ENCODE measurements at places on chromosomes 5 and 9.

- DNase-seq, result no peak
These were observed 280.0 kb downstream of the DENND1A start for GRCh38 chr9:123649909-123650308.

DNA sequence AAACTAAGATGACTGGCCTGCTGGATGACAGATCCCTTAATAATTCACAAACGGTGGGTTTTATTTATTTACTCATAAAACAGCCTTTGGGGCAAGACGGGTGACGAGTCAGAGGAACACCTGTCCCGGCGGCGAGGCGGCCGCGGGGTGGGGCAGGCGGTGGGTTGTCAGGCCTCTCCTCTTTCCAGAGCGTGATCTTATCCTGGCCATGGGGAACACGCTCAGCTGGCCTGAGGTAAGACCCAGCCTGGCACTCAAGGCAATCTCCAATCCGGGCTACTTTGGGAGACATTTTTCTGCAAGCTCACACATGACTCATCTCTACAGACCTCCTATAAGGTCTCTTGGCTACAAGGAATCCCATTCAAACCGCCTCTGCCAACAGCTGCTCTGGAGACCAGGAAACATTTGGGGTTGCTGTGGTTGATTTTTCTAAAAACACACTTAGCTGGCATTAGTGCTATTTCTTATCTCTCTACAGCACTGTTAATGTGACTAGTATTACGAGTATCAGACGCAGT is 6.3 kb downstream of the RAPGEF1 start:
- DNase-seq, result no peak

GRCh38 chr9:30065888-30066287 is 2318.6 kb upstream of the ACO1 start:
- no peak for DNase-seq

DNA sequence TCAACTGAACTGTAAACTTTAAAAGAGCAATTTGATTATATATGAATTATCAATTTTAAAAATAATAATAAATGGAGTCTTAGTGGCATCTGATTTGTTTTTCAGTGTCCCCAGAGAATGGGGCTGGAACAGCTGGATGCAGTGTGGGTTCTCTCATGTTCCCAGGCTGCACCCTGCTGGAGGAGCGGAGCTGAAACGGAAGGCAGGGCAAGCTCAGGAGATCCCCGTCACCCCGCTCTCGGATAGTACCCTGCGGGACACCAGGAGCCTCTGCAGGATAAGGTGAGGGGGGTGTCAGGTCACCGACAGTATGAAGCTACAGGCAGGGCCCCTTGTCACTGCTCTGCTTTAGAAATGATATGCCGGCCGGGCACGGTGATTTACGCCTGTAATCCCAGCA is 57.3 kb downstream of the S1PR3 start:
- no peak for DNase-seq

GRCh38 chr9:6716766-6717165 is 41.0 kb upstream of the KDM4C start:
- DNase-seq, result no peak

DNA sequence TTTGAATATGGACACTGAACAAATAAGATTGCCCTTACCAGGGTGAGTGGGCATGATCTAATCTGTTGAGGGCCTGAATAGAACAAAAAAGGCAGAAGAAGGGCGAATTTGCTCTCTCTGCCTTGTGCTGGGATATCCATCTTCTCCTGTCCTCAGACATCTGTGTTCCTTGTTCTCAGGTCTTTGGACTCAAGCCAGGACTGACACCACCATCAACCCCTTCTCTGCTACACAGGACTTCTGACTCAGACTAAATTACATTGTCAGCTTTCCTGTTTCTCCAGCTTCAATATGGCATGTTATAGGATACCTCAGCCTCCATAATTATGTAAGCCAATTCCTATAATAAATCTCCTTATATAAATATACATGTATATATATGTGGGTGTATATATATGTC is 40.8 kb upstream of the SLCO6A1 start:
- DNase-seq, result no peak

DNA sequence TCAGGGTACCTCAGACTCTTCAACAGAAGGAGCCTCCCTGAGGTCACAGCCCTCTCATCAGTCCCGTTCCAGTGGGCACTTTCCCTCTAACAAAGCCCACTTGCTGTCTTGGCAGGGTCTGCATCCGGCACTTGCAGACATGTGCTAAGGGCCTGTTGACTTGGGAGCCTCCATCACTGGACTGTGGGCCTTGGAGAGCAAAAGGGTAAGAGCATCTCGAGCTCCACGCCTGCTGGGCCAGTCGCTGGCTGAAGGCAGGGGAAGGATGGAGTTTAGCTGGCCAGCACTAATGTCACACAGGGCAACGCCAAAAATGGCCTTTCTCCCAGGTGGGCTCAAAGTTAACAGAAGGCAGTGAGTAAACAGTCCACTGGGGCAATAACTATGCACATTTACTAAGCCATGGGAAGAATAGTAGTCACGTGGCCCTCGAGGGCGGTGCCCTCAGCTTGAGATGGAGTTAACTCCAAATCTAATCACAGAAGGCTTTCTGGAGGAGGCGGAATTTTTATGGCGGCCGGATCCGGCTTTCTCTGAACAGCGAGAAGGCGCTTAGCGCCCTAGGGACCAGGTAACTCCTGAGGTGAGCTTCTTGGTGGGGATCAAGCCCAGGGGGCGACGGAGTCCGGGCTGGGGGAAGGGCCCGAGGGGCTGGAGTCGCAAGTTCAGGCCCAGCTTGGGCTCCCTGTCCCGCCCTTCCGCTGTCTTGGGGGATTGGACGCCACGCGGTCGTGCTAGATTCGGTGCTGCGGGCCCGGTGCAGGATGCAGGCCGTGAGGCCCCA is 2.0 kb upstream of the NSD1 start:
- no peak for DNase-seq

DNA sequence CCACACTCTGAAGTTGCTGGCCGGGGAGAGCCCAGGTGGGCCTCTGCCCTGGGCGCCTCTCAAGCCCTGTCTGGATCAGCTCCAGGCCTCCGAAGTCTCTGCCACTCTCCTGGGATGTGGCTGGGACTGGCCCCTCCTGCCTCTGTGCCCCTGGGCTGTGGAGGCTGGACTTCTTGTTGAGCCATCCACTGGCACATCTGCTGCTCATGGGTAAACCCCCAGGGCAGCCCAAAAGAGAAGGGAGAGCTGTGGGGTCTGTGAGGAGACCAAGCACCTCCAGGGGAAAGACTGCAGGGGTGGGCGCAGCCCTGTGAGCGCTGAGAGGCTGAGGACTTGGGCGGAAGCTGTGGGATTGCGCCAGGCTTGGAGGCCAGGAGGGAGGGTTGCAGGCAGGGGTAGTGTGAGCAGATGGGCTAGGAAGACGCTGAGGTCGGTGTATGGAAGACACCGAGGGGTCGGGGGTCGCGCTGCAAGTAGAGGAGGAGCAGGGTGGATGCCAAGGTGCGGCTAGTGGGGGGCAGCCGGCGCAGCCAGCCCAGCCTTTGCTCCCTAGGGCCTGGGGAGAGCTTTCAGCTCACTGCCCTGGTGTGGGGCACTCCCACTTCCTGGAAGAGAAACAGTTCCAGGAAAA is 118.1 kb downstream of the WNK2 start:
- DNase-seq, result no peak

GRCh38 chr5:123814801-123815470 is 303.0 kb downstream of the CSNK1G3 start:
- no peak for DNase-seq

- no peak for DNase-seq
These were observed 12.3 kb upstream of the SKP1 start for GRCh38 chr5:134189031-134189430.

GRCh38 chr9:10230512-10230911 is 382.3 kb downstream of the PTPRD start:
- DNase-seq, result no peak

- DNase-seq, result no peak
These were observed 4.6 kb downstream of the ZNF367 start for GRCh38 chr9:96413302-96414221.

DNA sequence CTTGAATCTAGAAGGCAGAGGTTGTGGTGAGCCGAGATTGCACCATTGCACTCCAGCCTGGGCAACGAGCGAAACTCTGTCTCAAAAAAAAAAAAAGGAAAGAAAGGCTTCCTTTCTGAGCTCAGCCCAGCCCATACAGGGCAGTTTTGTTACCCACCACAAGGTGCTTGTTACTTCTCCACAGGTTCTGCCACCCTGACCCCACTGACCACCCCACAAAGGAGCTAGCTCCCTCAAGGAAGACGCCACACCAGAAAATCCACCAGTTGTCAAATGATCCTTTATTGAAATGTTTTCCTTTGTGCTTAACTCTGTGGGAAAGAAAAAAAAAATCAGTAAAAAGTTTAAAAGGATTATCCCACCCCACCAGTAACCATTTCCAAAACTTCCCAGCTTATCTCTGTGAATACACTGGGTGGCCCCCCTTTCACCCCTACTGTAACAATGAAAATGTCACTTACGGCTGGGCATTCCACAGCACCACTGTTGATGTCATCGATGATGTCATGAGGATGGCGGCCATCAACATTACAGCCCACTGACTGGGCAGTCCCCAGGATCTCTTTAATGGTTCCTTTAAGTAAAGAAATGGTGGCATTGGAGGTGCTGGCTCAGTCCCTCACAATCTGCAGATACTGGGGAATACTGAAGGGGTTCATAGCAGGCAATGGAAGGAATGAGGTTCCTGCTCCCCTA is 3.6 kb downstream of the RPL12 start:
- DNase-seq, result no peak

DNA sequence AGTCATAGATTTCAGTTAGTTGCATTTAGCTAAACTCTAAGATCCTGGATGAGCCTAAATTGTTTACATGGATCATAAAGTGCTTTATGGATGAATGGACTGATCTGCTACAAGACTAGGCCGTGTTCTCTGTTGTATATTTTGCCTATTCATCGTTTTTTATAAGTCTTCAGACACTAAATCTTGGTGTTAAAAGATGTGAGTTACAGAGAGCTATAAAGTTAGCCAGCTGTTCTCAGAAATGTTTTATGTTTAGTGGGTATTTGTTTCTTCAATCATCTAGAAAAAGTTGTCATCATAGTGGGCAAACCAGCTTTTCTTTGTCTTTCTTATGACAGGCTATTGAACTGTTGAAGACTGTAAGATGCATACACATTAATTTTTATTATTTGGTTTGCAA is 585.8 kb upstream of the SEMA6A start:
- DNase-seq, result no peak

GRCh38 chr5:57889558-57889957 is 406.9 kb upstream of the ACTBL2 start:
- DNase-seq, result no peak

- DNase-seq, result no peak
These were observed 16.9 kb upstream of the ZNF366 start for GRCh38 chr5:72523960-72524582.

DNA sequence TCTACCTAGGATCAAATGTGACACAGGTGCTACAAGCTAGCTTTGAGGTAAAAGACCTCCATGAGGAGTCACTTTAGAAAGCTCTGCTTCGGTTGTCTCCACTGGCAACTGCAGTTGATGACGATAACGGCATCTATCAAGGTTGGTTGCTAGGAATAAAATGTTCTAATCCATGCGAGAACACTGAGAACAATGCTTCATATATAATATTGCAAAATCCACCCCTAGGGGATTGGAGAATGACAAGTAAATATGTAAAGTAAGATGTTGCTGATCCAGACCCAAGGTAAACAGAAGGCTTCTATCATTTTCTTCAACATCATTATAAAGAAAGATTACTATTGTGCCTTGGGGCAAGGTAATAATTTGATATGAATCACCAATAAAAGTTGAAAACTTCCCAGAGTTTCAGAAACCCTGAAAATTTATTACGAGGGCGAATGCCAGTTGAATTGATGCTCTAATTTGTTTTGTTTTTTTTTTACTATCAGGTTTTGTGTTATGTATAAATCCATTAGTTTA is 1003.4 kb downstream of the CDH18 start:
- no peak for DNase-seq

DNA sequence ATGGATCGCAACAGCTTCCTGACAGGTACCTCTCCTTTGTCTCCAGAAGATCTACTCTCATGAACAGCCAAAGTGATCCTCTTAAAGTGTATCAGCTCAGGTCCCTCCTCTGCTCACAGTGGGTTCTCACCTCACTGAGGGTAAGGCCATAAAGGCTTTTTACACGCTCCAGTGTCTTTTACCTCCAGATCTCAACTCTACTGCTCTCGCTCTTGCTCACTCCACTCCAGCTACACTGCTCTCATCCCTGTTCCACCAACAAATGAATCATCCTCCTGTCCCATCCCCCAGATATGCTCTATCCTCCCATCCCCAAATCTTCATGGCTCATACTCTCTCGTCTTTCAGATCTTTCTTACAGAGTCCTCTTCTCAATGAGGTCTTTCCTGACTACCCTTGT is 248.6 kb upstream of the EFNA5 start:
- DNase-seq, result no peak

DNA sequence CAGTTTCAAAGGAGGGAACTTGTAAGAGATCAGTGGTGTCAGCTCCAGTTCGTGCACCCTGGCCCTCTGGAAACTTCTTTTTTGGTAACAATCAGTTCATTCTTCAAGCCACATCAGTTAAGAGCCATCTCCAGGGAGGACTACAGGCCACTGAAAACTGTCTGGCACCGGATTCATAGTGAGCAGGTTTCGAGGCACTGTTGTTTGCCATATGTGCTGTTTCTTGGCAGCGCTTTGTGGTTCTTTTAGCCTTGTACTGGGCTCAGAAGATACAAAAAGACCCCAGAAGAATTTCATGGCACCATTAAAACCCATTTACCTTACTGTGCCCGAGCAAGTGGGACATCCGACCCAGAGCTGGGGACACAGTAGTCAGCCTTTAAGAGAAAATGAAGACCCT is 68.5 kb downstream of the OTULIN start:
- no peak for DNase-seq

DNA sequence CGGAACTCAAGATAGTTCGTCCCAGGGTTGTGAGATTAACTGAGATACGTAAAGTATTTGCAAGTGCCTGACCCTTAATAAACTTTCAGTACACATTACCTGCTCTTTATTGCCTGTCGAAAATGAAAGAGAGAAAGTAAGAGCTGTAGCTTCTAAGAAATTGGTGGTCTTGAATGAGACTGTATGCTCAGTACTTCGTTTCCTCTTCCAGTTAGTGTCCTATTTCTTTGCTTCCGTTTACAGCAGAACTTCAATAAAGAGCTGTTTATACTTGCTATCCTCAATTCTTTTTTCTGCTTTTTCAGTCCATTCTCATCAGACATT is 534 bp downstream of the SRFBP1 start:
- DNase-seq, result no peak

DNA sequence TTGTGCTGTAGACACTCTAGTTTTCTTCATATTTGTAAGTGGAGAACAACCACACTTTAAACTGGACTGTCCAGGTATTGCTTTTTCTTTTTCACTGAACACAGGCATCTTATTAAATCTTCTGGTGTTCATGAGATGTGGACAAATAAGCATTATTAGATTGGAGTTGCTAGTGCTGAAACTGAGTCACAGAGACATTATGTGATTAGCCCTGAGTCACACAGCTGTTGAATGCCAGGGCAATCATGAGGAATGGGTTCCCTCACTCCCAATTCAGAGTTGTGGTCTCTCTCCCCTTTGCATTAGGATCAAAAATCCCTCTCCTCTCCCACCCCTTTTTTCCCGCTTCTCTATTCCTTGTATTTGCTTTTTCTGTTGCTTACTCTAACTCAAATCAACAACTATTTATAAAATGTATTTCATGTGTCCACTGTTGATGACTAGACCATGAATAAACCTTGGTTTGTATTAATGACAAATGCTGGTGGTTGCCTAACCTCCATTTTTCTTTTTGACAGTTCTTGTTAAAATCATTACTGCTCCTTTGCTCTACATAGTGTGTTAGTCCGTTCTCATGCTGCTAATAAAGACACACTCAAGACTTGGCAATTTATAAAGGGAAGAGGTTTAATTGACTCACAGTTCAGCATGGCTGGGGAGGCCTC is 738.2 kb downstream of the BRINP1 start:
- DNase-seq, result no peak

Measured in stimulated activated CD8-positive, alpha-beta memory T cell treated with anti-CD3 and anti-CD28 coated beads, Interleukin-7, amount 100 ng/mL, for 1 hour (primary cell).